ENCODE measurements at places on chromosomes 5 and 9. TPM values are rescaled to one million over a fixed set of nuclear protein-coding genes. Genes with fewer than 3 reads are reported as not detected.
A peak's percentile ranks its signal among the peaks of the same experiment; 100 is the strongest.

The SLC6A19 gene
- polyA plus RNA-seq = 67.4 TPM

- DNase-seq = no peak
Observed at GRCh38 chr5:154947778-154948177, 6.9 kb downstream of the MRPL22 start.

DNA sequence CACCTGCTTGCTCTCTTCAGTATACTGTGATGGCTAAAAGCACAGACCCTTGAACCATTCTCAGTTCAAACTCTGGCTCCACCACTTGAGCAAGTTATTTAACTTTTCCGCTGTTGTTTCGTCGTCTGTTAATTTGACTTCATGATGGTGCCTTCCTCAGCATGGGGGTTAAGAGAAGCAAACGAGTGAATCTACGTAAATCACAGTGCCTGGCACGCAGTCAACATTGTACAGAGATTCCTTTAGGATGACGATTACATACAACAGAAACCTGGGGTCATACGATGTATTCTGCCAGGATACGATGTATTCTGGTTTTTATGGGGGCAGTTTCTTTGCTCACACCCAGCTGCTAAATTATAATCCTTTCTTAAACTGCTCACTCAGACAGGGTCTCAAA, 515.6 kb downstream of the CCDC171 start:
- no peak for DNase-seq

DNA sequence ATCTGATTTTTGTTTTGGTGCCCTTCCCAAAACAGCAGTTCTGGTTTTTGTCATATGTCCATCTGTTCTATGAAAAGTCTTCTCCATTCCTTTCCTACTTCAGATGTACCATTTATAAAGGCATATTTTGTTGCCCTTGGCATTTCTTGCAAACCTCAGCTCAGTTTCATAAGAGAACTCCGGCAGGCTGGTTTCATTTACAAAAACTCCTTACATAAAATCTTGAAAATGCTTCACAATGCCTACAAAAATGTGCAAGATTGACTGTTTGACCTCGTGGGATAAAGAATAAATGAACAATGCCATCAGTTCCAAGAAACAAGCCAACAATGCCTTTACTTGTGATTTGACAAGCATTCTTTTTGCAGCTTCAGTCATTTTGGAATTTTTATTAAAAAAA, 39.1 kb upstream of the CTNNAL1 start:
- DNase-seq = no peak

DNA sequence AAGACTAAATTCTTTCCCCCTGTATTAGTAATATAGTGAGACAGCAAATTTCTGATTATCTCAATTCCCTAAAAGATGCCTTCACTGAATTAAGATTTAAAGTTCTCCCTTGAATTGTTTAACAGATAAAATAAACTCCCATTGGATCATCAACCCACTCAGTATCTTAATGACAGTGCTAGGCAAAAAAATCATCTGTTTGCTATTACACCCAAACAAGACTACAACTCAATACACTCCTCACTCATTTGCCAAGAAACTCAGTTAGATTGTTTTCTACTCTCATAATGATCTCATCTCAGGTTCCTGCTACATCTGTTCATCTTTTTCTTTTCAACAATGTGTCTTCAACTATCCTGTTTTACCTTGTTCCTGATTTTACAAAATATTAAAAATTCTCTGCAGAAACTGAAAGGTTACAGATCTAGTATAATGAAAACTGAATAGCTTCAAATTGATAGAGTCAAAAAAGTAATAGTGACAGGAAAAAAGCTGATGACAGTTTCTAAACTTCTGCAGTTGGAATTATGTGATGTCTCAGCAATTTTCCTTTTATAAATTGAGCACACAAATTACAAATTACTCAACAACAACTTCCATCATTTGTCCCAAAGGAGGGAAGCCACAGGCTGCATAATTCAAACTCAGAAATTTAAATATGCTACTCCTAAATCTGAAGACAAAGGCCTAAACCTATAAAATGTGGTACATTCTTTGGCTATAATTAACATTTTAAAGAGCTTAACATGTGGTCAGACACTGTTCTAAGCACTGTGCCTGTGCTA, 39.4 kb downstream of the HOMER1 start:
- DNase-seq = no peak

DNA sequence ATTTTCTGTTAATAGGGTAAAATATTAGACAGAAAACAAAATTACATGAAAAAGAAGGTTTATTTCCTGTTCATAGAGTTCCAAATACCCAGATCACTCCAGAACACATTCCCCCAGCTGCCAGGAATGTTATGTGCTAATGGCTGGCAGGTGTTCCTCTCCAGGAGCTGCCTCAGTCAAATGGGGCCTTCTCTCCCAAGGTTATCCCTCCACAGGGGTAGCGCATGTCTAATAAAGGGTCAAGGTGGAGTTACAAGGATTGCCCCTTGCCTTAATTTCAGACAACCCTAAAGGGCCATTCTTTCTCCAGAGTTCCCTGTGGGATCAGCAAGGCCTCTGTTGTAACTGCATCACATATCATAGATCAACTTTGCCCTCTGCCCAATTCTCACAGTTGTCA, 148.6 kb upstream of the PLPPR1 start:
- no peak for DNase-seq

The RIOK2 gene
- 44.4 TPM for polyA plus RNA-seq

GRCh38 chr5:119966028-119966427, 336.7 kb downstream of the FAM170A start:
- DNase-seq = no peak

The FPGS gene
- polyA plus RNA-seq = 44.1 TPM

- no peak for DNase-seq
Observed at GRCh38 chr9:99358668-99359067, 136.6 kb downstream of the SEC61B start.

GRCh38 chr9:135490980-135491464, 9.5 kb upstream of the MRPS2 start:
- no peak for DNase-seq

- no peak for DNase-seq
Observed at GRCh38 chr5:141692919-141693725, 11.1 kb upstream of the ARAP3 start.

The PPP2R2B gene
- 11.5 TPM for polyA plus RNA-seq

- no peak for DNase-seq
Observed at GRCh38 chr5:80248378-80248777, 7.5 kb downstream of the SERINC5 start.

DNA sequence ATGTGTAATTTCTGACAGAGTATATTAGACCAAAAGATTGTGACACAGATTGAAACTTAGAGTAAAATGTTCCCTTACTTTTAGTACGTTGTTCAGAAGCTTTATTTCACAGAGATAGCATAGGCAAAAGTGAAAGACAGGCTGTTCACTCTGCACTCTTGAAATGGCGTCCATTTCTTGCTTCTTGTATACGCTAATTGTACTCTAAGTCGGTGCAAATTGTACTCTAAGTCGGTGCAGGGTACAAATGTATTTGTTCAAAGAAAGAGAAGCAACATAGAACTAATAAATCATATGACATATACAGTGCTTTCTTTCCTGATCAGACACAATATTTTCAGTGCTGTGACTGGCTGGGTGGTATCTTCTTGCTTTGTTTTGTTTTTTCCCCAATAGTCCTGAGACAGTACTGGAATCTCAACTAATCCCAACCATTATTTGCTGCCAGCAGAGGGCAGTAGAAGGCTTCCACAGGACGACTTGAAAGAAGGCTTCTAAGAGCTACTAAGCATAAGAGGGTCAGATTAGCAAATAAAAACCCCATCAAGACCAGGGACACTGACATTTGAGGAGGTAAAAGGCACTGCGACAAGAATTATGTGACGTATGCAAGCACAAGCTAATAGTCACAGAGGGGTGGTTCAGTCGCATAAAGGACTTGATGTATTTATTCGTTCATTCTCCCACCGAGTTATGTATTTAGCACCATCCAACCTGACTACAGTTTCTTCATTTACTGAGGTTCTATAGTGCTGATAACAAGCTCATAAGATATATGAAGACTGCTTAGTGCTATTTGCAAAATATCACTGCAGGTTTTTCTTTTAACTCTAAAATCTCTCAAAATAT, 831.8 kb downstream of the TAF11L14 start:
- peak; percentile 74 for DNase-seq

DNA sequence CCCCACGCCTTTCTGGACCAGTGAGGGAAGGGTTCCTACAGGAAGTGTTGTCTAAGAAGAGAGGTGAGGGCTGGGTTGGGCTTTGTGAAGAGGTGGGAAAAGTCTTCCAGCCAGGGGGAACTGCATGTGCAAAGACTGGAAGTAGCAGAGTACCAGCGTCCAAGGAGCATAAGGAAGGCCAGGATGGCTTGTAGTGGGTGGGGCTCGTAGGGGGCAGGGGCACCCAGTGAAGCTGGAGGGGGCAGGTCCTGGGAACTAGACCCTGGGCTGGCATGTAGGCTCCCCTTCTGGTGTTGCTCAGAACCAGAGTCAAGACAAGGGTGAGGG, 20.4 kb downstream of the PRRX2 start:
- DNase-seq = no peak

DNA sequence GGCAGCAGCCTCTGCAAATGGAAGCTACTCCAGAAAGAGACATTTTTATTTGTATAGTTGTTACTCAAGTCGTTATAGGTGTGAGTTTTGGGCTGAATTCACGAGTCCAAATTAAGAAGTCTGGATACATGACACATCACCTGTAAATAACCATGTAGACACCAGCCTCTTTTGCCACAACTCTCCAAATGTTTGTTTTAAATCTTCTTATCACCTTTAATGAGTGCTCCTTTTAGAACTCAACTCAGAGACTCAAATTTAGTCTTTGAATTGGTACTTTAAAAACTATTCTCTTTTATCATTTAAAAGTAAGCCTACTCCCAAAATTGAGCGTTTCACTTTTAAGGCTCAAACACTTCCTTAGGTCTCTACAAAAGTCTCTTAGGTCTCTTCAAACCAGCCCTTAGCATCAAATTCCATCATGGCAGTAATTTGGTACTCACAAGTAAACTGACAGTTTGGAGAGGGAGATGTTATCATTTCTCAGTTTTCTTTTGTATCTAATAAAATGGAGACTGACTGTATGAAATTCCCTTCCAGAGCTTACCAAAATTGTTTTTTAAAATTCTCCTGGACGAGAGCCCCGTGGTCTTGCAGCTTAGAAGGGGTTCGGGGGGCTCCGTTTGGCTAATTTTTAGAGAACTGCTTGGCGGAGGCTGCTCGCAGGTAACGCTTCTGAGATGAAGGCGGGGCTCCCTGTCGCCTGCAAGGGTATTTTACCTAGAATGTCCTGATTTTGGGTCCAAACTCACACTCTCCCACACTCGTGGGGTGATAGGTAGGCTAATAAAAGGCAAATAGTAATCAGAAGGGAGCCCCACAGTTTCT, 194.6 kb downstream of the MEF2C start:
- DNase-seq = no peak

The FAM221B gene
- polyA plus RNA-seq = 0.40 TPM

DNA sequence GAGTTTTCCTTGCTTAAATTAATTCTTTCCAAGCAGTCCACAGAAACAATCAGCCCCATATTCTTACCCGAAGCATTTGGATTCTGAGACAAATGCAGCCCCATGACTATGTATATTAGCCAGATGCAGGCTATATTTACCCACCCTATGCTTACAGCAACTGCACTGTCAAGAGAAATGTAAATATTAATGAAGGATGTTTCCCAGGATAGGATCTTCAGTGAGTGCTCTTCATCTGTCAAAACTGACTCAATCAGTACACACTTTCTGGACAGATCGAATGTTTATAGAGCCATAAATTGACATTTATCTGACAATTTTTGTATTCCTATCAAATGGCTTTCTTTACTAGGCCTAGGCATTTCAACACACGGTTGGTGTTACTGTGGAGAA, 725.3 kb upstream of the SEMA6A start:
- DNase-seq = no peak

The RASGRF2 gene
- 2.3 TPM for polyA plus RNA-seq

DNA sequence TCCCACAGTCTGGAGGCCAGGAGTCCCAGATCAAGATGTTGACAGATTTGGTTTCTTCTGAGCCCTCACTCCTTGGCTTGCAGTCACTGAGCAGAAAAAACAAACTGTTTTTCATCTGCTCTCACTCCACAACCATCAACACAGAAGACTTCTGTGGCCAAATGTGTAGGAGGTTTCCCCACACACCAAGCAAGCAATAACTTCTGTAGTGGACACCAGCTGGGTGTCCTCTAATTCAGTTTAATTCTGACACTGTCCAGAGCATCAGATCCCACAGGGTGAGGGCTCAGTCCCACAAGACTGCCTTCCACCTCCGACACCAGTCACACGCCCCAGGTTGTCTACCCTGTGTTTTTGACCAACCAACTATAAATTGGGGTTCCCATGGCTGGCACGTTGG, 209.9 kb downstream of the AOPEP start:
- DNase-seq = no peak

GRCh38 chr5:131595088-131596033, 39.7 kb downstream of the RAPGEF6 start:
- no peak for DNase-seq

The GAPT gene
- polyA plus RNA-seq = 0.55 TPM

- DNase-seq = no peak
Observed at GRCh38 chr5:92969781-92970237, 611.2 kb downstream of the NR2F1-AS1 start.

- DNase-seq = no peak
Observed at GRCh38 chr9:71663216-71663615, 105.1 kb downstream of the CEMIP2 start.

The HTR1A gene
- polyA plus RNA-seq = not detected

The NOXA1 gene
- 6.7 TPM for polyA plus RNA-seq

The ANXA2R gene
- polyA plus RNA-seq = 1.4 TPM

GRCh38 chr5:82986404-82986803, 90.8 kb downstream of the TMEM167A start:
- no peak for DNase-seq

GRCh38 chr9:70055406-70056210, 12.0 kb downstream of the MAMDC2 start:
- no peak for DNase-seq

DNA sequence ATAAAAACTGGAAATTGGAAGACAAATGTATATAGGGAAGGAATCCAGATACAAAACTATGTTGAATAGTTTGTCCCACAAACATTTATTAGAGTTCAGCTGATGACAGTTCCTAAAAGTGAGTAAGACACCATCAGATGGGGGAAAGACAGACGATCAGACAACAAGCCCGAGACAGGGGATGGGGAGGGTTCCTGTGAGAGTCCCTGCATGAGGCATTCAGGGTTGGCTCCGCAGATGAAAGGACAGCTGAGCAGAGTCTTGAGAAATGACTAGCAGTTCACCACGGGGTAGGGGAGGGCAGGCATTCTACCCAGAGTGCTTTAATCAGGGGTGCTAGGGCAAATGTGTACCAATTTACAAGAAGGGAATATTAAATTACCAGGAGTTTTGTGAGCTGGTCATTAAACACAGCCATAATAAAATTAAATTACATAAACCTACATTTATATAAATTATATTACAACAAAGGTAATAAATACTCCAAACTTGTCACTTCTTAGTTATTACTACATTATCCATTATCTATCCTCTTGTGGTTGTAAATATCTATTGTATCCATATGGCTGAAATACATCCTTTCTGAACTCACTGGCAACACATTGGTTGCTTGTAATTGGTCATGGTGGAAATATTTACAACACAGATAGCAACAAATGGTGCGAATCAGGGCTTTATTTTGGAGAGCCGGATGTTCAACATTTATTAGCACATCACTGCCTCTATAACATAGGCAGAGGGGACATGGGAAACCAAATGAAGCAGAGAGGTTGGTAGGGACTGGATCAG, 27.8 kb downstream of the TNFSF15 start:
- no peak for DNase-seq

The ARL14EPL gene
- not detected for polyA plus RNA-seq

The C9orf153 gene
- polyA plus RNA-seq = 0.15 TPM

The SLC34A3 gene
- polyA plus RNA-seq = 7.4 TPM

The HK3 gene
- 0.18 TPM for polyA plus RNA-seq
